ENCODE measurements at places on chromosomes 7 and 10.

- DNase-seq = no peak
These were observed 117.9 kb upstream of the COL1A2 start for GRCh38 chr7:94276795-94277194.

DNA sequence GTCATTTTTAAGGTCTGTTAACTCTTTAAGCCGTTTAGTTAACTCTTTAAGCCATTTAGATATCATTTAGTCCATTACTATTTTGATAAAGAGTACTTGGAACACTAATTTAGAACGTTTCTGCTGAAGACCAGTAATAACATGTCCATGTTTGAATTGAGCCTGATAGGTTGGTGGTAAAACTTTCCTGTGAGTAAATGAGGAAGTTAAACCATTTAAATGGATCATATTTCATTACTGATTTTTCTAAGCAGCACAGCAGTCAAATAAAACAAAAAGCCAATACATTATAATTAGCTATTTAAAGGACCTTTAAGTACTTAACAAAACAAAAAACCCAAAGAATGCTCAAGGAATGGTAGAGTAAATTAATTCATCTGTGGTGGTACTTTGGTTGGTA lies 29.4 kb downstream of the PHTF2 start:
- no peak for DNase-seq

DNA sequence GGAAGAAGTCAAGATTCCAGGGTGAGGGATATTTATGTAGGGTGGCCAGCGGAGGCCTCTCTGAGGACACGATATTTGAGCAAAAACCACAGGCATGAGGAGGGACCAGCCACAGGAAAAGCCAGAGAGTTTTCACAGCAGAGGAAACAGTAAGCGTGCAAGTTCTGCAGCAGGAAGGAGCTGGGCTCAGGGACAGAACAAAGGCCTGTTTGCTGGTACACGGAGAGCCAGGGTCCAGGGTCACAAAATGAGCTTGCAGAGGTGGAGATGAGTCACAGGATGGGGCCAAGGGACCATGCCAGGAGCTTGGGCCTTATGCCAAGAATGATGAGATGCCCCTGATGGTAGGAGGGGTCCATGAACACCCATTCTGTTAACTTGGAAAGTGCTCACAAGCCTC lies 283.5 kb downstream of the PLXNA4 start:
- DNase-seq = no peak

- DNase-seq = no peak
These were observed 6.2 kb upstream of the SPOCK2 start for GRCh38 chr10:72094574-72094973.

DNA sequence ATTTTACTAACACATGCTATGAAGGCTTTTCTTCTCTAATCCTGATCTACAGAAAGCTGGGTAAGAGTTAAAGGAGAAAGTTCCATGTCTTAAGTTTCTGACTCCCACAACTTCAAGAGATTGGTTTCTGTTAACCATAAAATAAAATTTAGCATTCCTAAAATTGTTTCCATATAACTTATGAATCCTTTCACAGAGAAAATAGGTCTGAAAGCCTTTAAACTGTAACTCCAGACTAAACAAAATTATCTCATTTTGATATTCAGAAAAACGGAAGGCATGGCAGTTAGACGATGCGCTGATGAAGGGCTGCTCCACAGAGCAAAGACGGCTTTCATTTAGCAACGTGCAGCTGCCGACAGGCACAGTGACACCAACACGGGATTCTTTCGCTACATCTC lies 133.3 kb downstream of the SLC25A13 start:
- no peak for DNase-seq

GRCh38 chr7:23938937-23939552 lies 229.0 kb downstream of the STK31 start:
- peak; percentile 6 for DNase-seq

DNA sequence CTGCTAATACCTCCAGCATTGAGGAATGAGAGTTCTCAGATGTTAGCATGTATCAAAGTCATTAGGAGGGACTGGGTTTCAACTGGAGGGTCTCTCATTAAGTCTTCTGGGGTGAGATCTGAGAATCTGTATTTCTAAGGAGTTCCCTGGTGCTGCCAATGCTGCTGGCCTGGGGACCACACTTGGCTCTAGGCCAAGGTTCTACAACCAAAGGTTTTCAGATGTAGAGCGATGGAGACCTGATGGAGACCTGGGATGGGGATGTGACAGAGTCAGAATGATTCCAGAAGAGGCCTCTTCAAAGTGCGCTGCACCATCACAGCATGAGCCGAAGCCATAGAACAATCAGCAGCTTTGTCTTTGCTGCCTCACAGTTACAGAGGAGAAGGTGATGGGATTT lies 27.2 kb downstream of the ST8SIA6 start:
- no peak for DNase-seq

DNA sequence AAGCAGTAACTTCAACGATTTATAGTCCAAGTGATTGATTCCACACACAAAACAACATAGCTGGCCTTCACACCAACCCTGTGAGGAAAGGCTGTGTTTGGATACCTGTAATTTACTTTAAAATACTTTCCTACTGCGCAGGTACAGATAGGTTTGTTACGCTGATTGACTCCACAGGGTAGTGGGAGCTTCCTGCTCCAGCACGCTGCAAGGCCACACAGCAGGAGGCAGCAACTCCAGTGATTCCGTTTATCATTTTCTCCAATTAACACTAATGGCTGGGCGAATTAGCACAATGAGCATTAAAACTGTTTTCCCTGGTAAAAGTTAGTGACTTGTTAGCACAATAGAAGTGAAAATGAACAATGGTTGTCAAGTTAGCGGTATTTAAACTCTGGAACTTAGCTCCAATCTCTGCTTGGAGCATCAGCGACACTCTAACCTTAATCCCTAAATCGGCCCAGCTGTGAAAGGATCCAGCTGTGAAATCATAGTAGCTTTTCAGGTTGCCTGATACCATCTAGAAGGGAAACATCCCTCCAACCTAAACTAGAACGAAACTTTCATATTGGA lies 959 bp downstream of the DCLRE1C start:
- DNase-seq = no peak

DNA sequence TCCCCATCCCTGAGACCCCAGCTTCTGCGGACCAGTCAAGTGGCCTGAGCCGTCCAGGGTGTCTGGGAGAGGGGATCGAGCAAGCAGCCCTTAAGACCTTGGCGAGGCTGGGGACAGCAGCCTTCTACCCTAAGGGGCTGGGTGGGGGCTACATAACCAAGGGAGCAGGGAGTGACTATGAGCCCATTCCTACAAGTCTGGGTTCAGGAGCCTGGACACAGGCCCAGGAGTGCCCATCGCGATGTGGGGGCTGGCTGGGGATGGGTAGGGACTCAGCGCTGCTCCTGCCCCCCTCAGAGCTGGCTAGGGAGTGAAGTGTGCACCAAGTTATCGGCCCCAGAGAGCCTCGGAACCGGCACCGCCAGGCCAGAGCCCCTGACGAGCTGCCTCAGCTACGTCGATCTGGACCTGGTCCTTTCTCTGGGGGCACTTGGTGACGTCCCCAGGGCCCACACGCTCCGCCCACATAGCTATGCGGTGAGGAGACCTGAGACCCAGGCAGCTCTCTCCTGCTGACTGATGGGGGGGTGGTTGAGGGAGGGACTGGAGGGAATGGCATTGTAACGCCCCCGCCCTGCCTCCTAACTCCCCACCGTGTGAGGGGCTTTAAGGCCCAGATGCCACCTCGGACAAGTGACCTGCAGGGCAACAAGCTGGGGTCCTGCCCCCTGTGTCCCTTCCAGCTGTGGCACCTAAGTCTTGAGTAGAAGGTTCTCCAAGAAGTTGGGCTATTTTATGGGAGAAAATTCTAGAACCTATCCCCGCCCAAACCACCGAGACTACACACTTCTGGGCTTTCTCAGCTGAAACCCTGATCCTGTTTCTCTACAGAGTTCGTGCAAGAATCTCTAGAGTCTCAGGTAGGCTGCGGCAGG lies 2.5 kb downstream of the SAP25 start:
- no peak for DNase-seq

- DNase-seq = no peak
These were observed 658 bp upstream of the PTPRN2 start for GRCh38 chr7:158588085-158588877.

DNA sequence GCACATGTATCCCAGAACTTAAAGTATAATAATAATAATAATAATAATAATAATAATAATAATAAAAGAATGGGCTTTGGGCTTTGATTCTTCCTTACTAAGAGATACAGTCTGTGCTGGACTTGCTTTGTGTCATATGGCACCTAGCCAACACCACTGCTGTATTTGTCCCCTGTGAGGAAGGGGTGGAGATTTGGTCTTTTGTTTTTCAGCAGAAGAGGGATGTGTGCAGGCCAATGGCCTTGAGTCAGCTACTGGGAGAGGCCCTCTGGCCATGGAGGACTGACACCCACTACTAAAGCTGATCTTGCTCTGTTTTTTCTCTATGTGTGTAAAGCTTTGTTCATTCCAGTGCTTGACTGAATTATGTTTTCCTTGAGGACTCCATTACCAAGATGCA lies 573.0 kb upstream of the PCDH15 start:
- DNase-seq = no peak

DNA sequence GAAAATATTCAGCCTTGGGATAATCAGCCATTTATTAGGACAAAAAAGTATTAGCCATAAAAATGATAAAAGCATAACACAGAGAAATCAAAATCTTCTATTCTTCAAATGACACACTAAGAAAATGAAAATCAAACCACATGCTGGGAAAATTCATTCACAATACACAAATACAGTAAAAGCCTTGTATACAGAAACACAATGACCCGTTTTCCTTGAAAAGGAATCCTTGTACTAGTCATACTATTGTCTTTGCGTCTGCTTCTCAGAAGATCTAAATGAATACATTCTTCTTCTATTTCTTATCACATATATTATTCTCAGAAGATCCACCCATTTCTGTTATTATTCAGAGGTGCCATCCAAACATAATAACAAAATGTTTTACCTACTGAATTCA lies 749.1 kb downstream of the CNTNAP2 start:
- DNase-seq = no peak

DNA sequence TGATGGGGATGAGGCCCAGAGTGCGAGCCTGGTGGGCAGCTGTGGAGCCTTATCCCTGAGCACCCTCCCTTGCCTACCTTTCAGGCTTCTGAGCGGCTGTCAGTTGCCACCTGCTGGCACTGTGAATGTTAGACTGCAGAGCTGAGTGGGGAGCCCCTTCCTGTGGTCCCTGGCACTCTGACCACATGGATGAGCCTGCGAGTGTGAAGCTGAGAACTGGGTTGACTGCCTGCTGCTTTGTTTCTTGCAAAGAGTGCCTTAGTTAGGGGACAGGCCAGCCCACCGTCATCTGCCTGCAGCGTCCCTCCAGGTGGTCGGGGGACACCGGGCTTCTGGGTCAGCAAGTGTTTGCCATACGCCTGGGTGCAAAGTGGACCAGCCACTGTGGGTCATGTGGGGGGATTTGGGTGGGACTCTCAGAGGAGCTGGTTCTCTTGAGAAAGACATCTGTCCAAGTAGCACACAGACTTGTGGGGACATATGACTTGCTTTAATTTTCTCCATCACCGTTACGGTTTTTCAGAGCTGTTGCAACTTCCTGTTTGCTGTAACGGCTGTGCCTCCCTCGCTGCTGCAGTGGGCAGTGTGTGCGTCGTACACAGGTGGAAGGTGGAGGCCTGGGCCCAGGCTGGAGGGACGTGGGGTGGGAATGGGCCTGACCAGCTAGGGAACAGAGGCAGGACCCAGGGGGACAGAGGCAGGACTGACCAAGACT lies 13.7 kb downstream of the INPP5A start:
- no peak for DNase-seq

DNA sequence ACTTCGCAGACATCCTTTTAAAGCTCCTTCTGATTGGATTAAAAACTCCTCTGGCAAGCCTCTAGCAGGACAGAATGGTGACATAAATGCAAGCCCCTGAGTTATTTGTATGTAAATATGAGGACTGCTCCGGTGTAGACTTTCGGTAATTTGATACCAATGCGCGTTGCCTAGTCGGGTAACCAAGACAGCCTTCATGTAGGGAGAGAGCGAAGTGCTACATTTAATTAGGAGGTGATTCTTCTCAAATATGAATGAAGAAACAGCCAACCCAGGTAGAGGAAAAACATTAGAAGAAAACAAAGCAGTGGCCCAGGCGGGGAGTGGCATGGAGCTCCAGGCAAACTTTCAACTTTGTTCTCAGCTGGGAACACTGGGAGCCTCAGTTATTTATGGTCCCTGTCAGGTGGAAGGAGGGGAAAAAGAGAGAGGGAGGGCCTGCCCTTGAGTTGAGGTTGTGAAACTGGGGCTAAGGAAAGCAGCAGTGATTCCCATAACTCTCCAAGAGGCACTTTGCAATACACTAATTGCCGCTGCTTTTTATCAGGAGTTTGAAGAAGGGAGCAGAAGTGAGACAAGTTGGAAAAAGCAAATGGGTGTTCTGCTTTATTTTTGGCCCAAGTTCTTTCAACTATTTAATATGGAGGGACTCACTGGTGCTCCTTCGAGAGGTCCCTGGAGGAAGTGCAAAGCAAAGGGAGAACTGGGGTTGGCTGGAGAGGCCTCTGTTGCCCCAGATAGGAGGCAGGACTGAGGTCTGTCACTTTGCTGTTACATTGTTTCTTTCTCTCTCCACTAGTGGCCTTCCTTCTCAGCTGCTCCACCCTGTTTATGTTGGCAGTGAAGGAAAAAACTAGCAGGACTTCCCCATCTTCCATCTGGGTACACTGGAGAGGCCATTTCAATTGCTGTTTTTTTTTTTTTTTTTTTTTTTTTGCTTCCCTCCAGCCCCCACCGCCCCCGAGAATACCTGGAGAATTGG lies 234.6 kb upstream of the CCDC6 start:
- DNase-seq = no peak

GRCh38 chr7:28068811-28069216 lies 111.8 kb downstream of the JAZF1 start:
- DNase-seq = no peak

DNA sequence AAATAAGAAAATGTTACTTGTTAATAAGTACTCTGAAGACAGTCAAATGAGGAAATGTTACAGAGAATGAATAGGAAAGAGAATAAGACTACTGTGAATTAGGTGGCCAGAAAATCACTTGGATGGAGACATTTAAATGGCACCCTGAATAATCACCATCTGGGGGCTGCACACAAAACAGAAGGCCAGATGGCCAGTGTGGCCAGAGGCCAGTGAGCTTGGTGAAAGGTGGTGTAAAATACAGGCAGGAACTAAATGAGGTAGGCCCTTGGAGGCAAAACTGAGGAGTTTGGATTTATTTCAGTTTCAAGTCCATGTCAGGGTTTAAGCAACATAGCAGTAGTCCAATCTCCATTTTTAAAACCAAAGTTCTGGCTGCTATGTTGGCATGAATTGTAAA lies 126.7 kb downstream of the TSPAN12 start:
- no peak for DNase-seq

Data from stimulated activated CD4-positive, alpha-beta T cell treated with anti-CD3 and anti-CD28 coated beads, Interleukin-1b, Interleukin-23, amount 100 ng/mL, for 48 hours (primary cell).